Right ventricle myocardium superior (tissue), 1 donor: ENCODE measurements at places on chromosomes 1 and 21.

DNA sequence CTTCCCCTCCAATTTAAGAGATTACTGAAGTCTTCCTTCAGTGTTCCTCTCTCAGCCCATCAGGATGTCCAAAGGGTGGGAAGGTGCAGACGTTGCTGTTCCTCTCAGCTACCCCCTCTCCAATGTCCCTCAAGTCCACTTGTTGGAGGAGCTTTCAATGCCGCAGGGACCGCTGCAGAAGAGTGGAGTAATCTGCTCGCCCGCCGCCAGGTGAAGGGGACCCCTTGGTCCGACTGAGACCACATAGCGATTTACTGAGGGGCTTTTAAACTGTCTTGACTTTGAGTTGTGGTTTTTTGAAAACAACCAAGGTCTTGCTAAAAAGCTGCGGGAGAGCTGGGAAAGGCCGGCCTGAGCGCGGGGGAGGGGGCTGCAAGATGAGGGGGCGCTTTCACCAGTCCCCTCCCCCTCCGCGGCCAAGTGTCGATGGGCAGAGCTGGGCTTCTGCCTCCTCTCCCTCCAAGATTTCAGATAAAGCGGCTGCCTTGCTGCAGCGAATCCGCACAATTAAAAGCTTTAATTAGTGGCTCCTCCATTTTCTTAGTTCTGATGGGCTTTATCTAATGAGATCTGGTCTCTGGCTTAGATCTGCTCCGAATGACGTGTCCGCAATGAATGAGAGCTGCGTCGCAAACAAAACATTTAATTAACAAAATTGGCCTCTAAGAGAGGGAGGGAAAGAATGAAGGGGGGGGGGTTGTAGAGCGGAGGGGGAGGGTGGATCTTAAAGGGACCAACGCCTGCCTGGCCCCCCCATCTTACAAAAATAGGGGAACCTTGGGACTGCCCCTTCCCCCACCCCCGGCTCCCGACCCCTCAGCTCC lies 5.9 kb downstream of the LMO4 start:
- DNase-seq = peak; percentile 42

- no peak for DNase-seq
Observed at GRCh38 chr1:101128211-101128727, 102.7 kb upstream of the DPH5 start.

- DNase-seq = no peak
Observed at GRCh38 chr1:178552856-178553255, 39.9 kb downstream of the TEX35 start.

GRCh38 chr1:168591066-168591465 lies 14.7 kb downstream of the XCL1 start:
- no peak for DNase-seq

DNA sequence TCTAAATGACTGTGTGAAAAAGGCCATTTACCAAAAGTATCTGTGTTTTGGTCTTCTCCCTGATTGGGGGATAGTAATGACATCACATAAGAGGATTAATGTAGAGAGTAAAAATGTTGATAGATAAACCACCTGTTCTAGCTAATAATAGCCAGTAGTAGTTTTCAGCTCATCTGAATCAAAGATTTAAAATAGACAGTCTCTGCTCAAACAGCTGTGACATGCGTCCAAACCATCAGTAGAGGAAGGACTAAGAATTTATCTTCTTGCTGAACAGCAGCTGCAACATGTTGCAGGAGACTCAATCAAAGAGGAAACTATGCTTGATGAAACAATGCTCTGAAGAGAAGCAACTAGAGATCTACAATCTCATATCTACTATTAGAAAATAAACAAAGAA lies 21.4 kb downstream of the TMPRSS15 start:
- DNase-seq = no peak

GRCh38 chr1:31562707-31563360 lies 13.5 kb upstream of the TINAGL1 start:
- no peak for DNase-seq

DNA sequence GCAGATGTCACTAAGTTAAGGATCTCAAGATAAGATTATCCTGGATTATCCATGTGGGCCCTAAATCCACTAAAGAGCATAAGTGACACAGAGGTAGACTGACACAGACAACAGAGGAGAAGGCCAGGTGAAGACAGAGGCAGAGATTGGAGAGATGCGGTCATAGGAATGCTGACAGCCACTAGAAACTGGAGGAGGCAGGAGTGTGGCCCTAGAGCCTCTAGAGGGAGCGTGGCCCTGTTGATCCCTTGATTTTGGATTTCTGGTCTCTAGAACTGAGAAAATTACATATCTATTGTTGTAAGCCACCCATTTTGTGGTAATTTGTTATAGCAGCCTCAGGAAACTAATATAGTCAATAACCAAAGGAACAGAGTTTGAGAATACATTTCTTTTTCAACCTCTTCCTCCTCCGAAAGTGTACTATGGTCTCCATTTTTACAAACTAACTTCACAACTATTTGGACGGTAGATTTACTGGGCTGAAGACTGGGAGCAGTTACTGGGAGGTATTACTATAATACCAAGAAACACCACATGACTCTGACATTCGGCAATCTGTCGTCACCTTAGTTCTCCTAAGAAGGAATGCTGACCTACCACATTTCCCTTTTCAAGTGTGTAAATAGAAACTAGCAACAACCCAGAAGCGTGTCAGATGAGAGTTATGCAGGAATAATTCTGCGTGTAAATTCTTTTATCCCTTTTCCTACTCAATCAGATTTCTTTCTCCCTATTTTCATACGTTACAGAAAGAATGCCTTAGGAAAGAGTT lies 116.0 kb upstream of the ZNHIT6 start:
- no peak for DNase-seq

GRCh38 chr1:66925558-66925910 lies 744 bp downstream of the MIER1 start:
- DNase-seq = no peak

GRCh38 chr1:233635765-233636502 lies 22.0 kb downstream of the KCNK1 start:
- no peak for DNase-seq

GRCh38 chr1:210262167-210262896 lies 29.7 kb downstream of the SERTAD4 start:
- peak; percentile 53 for DNase-seq

GRCh38 chr1:213369465-213369864 lies 318.4 kb downstream of the RPS6KC1 start:
- no peak for DNase-seq

GRCh38 chr1:240008298-240008697 lies 83.4 kb upstream of the FMN2 start:
- DNase-seq = no peak

DNA sequence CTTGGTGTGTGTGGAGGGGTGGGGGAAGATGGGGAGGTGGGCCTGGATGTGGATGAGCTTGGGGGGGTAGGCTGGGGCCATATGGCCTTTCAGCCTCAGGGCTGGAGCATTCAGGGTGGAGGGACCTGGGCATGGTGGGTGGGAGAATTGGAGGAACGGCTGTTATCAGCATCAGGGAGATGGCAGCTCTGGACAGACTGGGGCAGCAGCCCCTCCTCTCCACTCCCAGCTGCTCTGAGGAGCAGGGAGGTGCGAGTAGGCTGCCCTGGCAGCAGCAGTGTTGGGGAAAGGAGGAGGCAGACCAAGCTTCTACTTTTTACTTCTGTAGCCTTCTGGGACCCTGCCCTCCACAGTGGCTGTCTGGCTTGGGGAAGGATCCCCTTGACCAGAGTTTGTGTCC lies 10.2 kb downstream of the PPFIA4 start:
- DNase-seq = no peak

DNA sequence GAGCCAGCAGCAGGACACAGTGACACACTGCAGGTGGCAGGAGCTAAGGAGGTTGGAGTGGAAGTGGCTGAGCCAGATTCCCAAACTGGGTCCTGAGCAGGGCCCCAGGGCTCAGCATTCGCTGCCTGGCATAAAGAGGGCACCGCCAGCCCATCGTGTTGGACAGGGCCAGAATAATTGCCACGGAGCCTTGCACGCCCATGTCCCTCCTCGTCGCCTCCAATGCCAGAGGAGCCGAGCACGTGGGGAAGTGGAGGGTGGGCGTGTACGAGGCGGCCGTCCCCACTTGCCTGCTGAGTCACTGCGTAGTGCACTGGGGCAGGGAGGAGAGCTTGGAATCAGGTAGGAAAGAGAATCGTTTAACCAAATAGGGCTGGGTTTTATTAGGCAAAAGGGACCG lies 26.1 kb upstream of the LRRC47 start:
- no peak for DNase-seq

DNA sequence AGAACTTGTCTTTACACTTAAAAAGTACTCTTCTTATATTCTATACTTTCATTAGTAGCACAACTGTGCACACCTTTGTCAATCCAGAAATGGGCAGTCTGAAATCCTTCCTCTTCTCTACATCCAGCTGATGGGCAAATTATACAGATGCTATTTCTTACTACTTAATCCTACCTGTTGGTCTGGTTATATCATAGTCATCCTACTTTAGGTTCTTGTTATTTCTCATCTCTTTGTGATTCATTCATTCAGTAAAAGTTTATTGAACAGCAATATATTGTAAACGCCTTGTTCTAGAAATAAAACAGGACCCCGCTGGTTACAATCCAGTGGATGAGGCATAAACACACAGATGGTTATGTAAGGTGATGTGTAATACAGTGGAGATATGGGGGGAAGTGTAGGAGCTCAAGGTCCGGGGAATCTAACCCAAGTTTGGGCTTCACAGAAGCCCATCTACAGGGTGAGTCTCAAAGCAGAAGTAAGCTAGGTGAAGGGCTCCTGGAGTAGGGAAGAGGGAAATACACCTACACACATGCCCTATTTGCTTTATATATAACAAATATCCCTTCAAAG lies 11.8 kb upstream of the FUBP1 start:
- no peak for DNase-seq

DNA sequence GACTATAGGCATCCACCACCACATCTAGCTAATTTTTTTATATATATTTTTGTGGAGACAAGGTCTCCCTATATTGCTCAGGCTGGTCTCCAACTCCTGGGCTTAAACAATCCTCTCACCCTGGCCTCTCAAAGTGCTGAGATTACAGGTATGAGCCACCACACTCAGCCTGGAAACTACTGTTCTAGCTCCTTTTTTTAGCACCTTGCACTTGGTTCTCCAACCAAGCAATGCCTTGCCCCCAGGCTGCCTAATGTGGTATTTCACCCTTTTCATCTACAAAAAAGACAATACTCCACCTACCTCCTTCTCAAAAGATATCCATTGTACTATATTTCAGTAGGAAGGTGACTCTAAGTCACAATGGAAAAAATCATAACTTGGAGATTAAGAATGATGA lies 6.7 kb downstream of the ARNT start:
- no peak for DNase-seq

DNA sequence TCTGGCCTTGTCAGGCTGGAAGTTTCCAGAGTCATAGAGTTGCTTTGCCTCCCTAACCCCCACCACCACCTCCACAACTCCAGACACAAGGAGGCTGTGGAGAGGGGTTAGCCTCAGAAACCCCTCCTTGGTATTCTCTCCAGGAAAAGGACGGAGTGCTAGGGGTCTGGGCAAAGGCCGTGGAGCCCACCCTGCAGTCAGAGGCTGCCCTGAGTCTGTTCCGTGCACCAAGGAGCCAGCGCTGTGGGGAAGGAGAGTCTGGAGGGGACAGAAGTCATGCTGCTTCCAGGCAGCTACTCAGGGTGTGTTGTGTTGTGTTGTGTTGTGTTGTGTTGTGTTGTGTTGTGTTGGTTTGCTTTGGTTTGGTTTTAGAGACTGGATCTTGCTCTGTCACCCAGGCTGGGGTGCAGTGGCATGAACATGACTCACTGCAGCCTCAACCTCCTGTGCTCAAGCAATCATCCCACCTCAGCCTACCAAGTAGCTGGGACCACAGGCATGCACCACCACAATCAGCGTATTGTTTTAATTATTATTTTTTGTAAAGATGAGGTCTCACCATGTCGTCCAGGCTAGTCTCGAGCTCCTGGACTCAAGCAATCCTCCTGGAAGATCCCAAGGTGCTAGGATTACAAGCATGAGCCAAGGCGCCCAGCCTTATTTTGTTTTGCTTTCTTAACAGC lies 122.2 kb upstream of the TMEM51 start:
- DNase-seq = peak; percentile 9

DNA sequence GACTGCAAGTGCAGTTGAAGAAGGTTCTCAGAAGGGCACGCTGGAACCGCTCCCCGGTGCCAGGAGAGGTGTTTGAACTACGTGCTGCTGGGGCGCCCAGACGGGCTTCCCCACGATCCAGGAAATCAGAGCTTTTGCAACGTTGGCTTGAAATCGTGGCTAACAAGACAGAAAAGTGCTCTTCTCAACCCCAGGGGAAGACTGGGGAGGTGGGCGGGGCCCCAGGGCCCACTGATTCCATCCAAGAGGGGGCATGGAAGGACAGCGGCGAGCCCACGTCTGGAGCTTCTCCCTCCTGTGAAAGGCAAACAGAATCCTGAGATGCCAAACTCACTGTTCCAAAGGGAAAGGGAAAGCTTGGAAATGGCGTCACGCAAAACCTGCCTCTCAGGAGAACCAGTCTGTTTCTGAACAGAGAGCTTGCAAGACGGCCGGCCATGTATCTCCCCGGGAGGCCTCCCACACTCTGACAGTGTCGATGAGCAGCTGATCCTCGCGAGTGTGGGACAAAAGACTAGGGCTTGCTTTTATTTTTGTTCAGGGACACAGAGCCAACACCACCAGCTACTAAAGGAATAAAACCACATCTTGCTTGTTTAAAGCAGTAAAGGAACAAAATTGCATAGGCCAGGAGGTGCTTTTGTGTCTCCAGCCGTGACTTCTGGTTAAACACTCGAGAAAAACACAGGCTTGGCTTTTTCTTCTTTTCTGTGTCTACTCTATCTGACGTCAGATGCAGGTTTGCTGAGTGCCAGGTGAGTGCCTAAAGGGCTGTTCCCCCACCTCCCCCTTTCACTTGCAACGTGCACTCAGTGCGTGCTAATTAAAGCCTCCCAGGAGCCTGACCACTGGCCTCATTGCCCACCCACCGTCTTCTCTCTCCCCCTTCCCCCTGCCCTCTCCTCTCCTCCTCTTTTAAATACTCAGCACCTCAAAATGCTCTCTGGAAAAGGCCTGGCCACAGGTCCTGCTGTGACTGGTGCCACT lies 41.5 kb downstream of the LRRC3 start:
- DNase-seq = no peak

GRCh38 chr1:21324368-21325141 lies 34.3 kb upstream of the ECE1 start:
- peak; percentile 87 for DNase-seq

GRCh38 chr1:223628233-223629125 lies 37.0 kb downstream of the CAPN8 start:
- peak; percentile 61 for DNase-seq

GRCh38 chr1:213119794-213120193 lies 68.8 kb downstream of the RPS6KC1 start:
- no peak for DNase-seq

GRCh38 chr1:172760121-172760520 lies 101.2 kb downstream of the FASLG start:
- DNase-seq = no peak

GRCh38 chr1:22816803-22817202 lies 106.2 kb downstream of the EPHB2 start:
- DNase-seq = no peak

- DNase-seq = peak; percentile 75
Observed at GRCh38 chr1:230868736-230869385, 540 bp upstream of the C1orf198 start.
